ENCODE measurements at places on chromosomes 7 and 10.

- DNase-seq = no peak
These were observed 215.6 kb downstream of the DOCK4 start for GRCh38 chr7:111990643-111991042.

GRCh38 chr7:131618391-131618790 is 62.0 kb upstream of the PODXL start:
- no peak for DNase-seq

DNA sequence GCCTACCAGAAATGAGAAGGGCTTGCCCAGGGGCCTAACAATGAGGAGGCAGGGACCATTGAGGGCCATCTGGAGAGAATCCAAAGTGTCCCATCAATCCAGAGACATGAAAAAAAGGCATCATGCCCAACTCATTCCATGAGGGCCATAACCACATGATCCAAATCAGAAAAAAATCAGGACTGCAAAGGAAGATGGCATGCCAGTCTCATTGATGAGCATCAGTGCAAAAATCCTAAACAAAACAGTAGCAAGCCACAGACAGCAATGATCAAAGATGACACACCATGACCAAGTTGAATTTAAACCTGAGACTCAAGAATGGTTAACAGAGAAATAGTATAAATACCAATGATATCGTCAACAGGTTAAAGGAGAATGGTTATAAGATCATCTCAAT is 7.0 kb upstream of the CYP3A4 start:
- no peak for DNase-seq

GRCh38 chr10:67978749-67979148 is 94.3 kb downstream of the SIRT1 start:
- DNase-seq = no peak

GRCh38 chr10:86413046-86413728 is 46.6 kb upstream of the GRID1 start:
- DNase-seq = no peak

- DNase-seq = no peak
These were observed 38.6 kb downstream of the MPLKIP start for GRCh38 chr7:40095695-40096327.

GRCh38 chr7:66542049-66542448 is 86.6 kb upstream of the KCTD7 start:
- no peak for DNase-seq
